KBM-7 (cell line): ENCODE measurements at places on chromosomes 6 and 20.

DNA sequence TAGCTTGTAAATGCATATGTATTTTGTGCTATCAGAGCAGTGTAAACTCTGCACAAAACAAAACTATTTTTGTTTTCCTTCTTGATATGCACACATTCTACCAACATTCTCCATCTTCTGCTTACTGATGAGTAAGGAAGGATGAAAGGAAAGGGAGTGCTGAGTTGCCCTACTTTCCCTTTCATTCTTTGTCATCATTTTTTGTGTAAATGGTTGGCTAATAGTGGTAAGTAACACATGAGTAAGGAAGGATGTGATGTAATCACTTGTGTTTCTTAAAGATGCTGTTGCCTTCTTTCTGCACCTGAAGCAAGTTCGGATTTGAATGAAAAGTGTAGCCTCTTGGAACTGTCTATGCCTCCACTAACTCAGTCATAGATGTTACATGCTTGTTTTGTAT is 4.6 kb upstream of the REV3L start:
- peak; percentile 15 for DNase-seq

GRCh38 chr6:32833664-32834063 is 4.9 kb downstream of the TAP2 start:
- no peak for DNase-seq

- no peak for DNase-seq
Observed at GRCh38 chr6:1765160-1765903, 155.6 kb downstream of the FOXC1 start.

DNA sequence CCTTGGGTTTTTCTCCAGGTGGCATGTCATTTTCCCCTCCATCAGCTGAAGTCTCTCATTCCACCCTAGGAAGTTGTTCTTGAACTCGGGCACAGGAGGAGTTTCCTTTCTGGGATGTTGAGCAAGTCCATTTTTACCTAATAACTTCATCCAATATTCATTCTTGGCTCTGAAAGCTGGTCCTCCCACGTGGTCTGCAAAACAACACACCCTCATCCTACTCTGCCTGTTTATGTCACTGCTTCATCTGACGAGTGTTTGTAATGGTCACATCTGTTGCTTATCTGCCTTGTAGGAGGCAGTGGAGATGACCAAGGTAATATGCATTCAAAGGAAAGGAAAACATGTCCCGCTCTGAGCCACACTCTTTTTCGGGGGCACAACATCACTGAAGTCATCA is 41.7 kb upstream of the AIG1 start:
- DNase-seq, result no peak

DNA sequence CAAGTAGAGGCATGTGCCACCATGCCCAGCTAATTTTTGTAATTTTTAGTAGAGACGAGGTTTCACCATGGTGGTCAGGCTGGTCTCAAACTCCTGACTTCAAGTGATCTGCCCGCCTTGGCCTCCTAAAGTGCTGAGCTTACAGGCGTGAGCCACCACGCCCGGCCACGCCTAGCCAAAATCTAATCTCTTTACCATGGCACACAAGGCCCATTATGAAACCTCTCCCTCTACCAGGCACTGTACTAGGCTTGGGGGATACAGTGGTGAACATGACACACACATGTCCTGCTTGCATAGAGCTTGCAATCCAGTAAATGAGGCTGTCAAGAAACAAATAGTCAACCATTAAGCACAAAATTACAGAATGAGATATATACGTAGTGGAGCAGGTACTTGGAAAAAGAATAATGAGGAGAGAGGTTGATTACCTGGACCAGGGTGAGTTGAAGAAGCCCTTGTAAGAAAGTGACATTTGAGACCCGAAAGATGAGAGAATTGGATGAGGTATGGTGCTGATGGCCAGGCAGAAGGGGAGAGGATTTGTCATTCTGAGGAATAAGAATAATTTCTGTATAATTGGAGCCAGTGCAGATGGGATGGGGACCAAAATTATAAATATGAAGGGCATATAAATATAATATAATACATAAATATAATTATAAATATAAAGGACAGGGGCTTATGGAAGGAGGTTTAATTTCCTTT is 1.2 kb upstream of the CTNNBL1 start:
- DNase-seq, result no peak

DNA sequence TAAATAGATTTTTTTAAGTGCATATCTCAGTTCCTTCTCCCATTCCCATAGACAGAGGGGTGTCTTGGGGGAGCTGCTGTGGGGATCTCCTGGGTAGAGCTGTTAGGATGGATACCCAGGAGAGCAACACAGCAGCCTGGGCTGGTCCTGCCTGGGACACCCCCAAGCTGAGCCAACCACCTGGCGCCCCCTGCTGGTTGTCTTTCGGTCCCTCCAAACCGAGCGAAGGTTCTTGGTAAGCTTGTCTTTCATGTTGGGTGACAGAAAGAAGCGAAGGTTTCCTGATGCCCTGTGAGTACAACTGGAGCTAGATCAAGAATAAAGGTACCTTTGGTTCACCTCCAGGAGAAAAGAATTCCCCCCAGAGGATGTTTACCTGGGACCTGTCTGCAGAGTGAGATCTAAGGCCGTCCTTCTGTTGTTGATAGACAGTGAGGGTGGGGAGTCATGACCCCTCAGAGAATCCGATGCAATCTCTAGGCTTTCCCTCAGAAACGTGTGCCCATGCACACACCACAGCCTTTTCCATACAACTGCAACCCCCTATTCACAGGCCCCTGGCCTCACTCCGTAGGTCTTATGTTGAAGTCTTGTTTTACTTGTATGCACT is 50.8 kb downstream of the SNX9 start:
- DNase-seq, result peak; percentile 82

GRCh38 chr6:45714006-45714730 is 301.5 kb downstream of the CLIC5 start:
- no peak for DNase-seq

DNA sequence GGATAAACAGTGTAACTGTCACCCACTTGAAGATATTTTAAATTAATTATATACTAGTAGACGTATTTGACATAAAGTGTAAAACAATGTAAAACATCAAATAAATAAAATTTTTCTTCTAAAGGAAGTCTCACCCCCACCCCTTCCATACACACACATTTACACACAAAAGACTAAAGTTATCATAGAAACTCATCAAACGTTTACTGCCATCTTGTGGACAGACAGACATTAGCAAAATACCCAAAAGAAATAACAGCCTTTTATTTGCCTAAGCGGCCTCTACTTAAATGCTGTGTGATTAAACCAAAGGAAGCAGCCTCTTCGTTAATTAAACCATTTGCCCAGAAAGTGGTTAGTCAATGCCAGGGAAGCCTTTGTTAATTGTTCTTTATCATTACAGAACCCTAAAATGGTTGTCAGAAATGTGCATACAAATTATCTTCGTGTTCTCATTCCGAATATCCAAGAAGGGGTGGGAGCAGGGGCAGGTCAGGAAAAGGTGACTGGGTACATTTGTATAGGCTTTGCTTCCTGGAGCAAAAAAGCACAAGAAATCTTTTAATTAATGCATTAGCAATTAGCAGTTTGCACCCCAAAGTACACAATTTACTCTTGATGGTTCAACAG is 176.2 kb upstream of the SASH1 start:
- peak; percentile 57 for DNase-seq

GRCh38 chr6:48184648-48185047 is 73.7 kb upstream of the PTCHD4 start:
- DNase-seq, result no peak
